Aortic smooth muscle cell (primary cell): ENCODE measurements at places on chromosomes 12 and 14. TPM values are rescaled to one million over a fixed set of nuclear protein-coding genes. Genes with fewer than 3 reads are reported as not detected.

The SLC25A47 gene
- not detected in 2 replicates for total RNA-seq

The SSPN gene
- 15.7 and 16.2 TPM in 2 replicates for total RNA-seq

The VRTN gene
- not detected in 2 replicates for total RNA-seq

The ZNF891 gene
- total RNA-seq: 0.79 and 0.87 TPM in 2 replicates

The OR6C4 gene
- total RNA-seq: not detected in 2 replicates
